Fibroblast of skin of back (primary cell): ENCODE measurements at places on chromosomes 1 and 21.

DNA sequence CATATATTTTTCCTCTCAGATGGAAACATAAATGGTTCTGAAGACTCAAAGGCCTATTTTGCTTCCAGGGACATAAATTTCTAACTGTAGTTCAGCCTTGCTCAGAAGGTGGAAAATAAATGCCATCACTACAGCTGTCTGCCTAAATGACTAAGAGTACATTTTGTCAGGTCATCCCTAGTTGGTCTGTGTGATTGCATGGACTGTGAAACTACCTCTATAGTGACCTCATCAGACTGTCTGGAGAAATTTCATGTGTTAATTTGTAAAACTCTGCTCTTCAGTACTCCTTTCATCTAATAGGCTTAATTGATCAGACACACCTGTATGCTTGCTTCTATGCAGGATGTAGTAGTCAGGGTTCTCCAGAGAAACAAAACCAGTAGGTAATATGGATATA lies 886.9 kb downstream of the AMY1C start:
- DNase-seq: no peak

- DNase-seq: peak; percentile 83
Measured at GRCh38 chr1:221612047-221612777, 129.7 kb downstream of the DUSP10 start.

DNA sequence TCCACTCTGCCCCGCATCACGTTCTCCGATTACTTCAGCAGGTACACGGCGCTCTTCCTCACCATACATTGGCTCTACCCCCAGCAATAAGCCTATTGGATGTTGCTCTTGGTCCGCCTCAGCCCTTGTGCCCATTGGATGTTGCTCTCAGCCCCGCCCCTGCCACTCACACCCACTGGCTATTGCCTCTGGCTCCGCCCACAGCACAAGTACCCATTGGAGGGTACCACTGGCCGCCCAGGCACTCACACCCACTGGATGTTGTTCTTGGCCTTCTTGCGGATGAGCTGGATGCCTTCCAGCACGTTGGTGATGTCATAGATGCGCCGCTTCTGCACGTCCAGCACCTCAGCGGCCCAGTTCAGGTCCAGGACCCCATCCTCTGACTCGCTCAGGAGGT lies 9.4 kb downstream of the E2F2 start:
- no peak for DNase-seq

DNA sequence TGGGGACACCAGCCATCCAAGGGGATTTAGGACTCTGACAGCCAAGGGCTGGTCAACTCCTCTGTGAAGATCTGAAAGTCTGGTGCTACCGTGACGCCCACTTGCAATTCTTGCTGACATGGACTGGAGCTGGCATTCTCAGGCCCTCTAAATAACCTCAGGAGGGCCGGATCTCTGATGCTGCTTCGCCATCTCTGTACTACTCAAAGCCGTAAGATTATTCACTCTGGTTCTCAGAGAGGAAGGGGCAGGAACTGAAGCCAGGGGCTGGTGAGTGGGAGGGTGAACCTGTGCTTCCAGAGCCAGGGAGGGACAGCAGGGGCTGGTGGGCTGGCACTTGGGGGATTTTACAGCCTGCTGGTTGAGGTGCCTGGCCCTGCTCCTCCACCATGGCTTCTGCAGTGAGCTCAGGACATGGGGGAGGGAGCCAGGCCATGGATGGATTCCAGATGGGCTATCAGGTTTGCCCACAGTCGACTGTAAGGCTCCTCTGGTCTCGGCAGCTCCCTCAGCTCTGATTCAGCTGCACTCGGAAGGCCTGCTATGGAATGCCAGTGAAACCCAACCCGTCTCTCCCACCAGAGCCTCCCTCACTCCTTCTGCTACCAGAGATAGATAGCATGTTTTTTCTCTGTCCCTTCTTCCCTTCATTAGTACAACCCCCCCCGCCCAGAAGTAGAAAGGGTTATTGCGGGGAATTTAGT lies 84.5 kb downstream of the PLXNA2 start:
- peak; percentile 79 for DNase-seq

DNA sequence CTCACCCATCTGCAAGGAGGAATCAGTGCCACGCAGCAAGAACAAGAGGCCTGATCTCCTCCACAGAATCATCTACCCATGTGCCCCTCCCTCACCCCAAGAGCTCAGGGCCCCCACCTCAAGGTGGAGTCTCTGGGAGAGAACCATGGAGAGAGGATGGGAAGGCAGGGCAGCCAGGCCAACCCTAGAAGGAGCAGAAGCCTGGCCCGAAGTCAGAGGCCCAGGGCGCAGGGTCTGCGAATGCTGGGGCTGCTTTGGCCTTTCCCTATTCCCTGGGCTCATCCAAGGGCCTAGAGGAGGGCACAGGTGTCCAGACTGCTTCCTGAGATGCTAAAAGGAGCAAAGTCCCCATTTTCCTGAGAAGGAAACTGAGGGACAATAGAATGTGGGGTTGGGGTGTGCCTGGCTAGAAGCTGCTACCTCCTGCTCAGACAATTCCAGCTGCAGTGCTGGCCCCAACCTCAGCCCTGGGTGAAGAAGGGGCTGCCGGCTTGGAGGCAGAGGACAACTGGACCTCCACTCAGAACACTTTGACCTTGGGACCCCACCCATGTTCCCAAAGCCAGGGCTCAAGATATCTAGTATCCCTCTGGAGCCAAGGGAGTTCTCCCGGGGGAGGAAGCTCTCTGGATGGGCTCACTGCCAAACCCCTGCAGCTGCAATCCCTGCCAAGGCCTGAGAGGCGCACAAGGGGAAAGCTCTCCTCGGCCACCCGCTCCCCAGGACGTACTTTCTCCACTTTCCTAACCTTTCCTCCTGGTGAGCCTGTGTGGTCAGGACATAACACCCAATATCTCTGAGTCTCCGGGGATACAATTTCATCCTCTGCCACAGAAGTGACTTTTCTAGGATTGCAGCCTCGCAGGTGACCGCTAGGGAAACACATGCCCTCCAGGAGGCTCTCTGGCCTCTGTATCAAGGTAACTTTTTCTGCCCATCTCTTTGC lies 16.6 kb upstream of the LEMD1 start:
- DNase-seq: peak; percentile 67

GRCh38 chr1:199593475-199593874 lies 434.0 kb upstream of the NR5A2 start:
- no peak for DNase-seq

DNA sequence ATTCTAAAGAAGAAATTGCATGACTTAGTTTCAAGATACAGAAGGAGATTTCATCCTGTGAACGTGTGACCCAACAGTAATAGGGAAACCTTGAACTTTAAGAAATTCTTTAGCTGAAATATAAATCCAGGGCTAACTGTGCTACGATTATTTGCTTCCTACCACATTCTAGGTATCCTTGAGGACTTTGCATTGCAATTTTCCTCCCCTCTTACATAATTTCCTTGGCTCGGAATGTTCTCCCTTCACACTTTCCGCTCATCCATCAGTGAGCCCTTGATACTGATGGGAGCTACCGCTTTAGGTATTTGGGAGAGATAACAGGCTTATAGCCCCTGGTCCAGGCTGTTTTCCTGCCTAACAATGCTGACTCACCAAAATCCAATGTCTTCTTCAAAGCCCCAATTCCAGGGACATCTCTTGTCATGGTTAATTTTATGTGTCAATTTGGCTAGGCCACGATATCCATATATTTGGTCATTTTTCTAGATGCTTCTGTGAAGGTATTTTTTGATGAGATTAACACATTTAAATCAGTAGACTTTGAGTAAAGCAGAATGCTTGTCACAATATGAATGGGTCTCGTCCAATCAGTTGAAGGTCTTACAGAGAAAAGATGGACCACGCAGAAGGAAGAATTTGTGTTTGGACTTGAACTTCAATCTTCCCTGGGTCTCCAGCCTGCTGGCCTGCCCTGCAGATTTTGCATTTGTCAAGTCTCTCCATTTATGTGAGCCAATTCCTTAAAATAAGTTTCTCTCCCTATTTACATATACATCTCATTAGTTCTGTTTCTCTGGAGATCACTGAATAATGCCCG lies 121.2 kb downstream of the PTPN14 start:
- DNase-seq: peak; percentile 77

- DNase-seq: no peak
Measured at GRCh38 chr1:34590211-34590623, 164.6 kb upstream of the GJB5 start.

DNA sequence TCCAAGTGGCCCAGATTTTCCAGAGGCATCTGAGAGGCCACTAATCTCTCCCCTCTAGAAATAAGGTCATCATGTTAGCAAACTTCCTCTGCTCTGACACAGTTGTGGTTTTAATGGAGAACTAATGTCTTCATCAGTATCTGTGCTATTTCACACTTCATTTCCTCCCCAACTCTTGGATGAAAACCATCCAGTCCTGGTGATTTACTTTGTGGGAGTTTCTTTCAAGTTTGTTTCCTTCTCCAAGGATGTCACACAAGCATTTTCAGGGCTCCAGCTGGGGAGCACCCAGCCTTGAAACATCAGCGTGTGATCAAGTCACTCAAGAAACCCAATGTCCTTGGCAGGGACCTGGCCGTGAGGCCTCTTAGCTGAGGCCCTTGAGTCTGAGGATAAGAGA lies 38.8 kb downstream of the TBX15 start:
- DNase-seq: peak; percentile 91

DNA sequence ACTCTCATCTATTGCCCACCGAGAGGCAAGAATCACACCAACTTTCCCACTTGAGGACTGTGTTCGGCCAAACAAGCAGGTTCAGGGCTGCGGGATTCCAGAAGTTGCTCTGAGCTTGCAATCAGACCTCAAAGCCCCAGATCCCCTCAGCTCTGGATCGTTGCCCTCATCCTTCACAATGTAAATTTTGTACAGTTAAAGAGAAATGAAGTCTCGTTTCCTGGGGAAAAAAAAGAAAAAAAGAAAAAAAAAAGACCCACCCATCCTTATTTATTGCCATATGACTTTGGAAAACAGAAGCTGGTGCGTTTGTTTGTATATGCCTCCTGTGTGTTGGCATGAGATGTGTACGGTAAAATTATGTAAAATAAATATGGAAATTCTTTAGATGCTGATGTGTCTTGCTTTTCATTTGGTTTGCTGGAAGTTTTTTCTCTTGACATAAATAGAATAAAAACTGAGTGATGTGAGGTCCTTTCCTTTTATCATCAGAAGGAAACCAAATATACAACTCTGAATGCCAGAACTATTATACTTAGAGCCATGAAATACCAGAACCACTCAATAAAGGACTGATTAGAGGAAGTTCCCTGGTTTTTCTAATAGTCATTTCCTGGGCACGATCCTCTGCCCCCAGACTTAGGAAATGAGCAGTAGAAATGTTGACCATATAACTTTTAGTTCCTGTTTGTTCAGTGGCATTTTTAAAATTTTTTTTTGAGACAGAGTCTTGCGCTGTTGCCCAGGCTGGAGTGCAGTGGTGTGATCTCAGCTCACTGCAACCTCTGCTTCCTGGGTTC lies 48.7 kb downstream of the LHX4 start:
- DNase-seq: no peak

DNA sequence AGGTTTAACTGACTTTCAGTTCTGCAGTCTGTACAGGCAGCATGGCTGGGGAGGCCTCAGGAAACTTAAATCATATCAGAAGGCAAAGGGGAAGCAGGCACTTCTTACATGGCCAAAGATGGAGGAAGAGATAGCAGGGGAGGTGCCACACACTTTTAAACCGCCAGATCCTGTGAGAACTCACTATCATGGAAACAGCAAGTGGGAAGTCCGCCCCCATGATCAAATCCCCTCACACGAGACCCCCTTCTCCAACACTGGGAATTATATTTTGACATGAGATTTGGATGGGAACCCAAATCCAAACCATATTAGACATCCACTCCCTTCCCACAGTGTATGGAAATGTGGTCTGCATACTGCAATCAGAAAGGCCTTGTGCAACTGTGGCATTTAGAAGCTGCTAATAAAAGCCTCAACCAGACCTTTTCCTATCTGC lies 148.2 kb downstream of the FCRL5 start:
- no peak for DNase-seq

DNA sequence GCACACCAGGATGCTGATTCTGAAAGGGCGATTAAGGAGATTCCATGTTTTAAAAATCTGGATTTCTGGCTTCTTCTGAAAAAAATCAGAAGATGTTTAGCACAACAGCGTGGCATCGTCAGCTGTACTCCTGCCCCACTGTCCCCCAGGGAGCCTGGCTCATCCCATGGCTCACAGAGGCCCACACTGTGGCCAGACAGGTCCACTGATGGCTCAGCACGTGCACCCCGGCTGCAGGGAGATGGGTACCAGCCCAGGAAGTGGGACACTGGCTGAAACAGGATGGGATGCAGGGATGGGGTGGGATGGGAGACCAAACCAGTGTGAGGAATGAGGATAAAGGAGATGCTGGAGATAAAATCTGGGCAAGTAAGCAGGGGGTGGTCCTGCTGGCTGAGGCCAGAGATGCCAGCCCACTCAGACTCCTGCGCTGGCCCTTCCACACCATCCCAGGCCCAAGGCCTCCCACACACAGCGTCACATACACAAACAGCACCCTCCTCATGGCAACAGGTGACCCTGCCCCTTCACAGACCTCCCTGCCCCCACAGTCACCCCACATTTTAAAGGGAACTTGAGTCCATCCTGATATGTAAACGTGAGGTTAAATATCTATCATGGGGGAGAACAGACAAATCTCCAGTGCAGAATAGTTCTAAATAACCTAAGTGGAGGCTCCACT lies 23.9 kb upstream of the SAMD11 start:
- DNase-seq: no peak

- DNase-seq: no peak
Measured at GRCh38 chr1:172775606-172776005, 116.7 kb downstream of the FASLG start.

GRCh38 chr1:181099152-181100014 lies 10.9 kb downstream of the IER5 start:
- DNase-seq: peak; percentile 52

GRCh38 chr1:180997843-180998504 lies 24.7 kb downstream of the STX6 start:
- DNase-seq: peak; percentile 44

GRCh38 chr1:117899801-117900200 lies 29.6 kb downstream of the GDAP2 start:
- DNase-seq: no peak

DNA sequence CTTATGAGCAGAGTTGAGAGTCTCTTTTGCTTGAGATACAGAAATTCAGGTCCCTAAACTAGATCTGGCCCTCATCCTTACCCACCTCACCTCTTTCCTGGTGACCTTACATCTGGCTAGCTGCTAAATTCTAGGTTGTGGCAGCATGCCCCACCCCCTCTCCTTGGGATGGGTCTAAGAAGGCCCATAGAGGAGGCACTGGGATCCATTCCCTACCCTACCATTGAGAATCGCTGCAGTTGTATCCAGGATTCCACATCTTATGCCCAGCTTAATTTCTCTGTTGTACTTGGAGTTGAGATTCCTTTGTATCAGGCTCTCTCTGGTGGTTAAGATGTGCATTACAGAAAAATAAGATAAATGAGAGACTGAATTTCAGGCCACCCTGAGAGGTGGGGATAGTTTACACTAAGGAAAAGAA lies 9.5 kb upstream of the TMEM39B start:
- peak; percentile 80 for DNase-seq
